ENCODE measurements at places on chromosomes 4 and X.

- DNase-seq: peak; percentile 70
Measured at GRCh38 chr4:17511950-17512795, at the start of gene QDPR. TSS of gene QDPR (minus strand) at chr4:17512090. CDS start at chr4:17512054, 36 bp downstream.

DNA sequence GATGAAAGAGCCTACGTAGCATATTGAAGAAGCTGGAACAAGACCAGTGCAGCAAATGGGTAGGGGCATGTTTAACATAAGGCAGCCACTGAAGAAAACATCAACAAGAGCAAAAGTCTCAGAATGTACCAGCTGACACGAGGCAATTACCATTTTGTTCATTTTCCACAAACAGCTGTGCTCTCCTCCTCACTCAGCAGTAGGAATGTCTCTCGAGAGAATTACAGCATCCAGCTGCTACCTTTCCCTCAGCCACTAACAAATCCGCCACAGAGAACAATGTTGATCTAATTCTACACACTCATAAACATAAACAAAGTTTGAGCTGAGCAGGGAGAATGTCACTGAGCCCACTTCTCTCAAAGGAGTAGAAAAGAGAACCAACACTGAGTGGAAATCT lies 68.0 kb downstream of the OPHN1 start:
- DNase-seq: no peak

DNA sequence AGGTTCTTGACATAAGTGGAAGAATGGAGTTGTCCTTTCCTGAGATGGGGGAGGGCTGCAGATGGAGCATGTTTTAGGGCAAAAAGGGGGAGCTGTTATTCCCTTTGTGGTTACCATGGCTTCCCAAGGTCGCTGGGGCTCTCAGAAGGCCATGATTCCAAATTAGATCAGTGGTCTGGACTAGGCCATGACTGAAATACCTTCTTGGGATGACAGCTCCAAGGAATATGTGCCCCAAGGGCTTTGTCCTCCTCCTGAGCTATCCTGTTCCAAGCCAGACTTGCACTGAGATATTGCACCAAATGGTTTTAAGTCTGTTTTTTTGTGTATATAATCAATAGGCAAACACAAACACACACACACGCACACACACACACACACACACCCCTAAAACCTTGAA lies 3.0 kb upstream of the RBPJ start:
- no peak for DNase-seq

DNA sequence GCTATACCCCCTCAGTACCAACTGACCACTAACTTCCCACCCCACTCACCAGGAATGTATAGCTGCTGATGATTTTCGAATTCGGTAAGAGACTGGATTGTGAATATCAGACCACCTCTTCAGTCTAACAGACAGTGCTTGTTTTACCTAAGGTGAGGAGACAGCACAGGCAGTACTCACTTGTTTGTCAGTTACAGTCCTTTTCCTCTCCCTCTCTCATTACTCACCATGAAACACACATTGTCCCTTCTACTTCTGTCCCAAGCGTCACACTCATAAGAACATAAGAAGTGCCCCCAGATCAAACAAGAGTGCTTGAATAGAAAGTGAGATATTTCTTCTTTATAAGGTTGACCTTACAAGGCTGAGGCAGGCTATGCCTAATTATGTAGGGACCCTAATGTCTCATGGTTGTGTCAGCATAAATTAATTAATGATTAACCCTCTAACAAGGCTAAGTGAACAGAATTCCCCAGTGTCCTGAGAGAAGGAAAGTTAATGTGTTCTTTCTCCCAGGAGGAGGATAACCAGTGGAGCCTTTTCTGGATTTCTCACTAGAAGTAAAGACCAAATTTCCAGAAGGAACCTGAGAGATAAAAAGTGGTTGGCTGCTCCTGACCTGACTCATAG lies 32.2 kb downstream of the ZCCHC12 start:
- DNase-seq: no peak

DNA sequence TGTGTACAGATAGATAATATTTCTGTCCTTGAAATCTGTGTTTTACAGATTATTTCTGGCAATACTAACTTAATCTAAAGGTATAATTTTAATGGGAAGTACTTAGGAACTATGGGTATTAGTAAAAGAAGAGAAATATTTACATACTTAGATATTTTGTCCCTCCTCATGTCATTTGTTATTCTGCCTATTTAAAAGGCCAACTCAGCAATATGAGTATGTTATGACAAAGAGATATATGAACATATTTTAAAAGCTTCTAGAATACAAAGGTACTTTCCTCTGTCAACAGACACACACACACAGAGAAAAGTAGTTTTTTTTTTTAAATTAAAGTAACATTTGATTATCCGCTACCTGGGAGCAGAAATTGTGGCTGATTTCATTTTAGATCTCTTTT lies 7.9 kb downstream of the SLC7A11 start:
- no peak for DNase-seq

Data from CD4-positive, alpha-beta T cell treated with Interleukin-17A for 1 hour (primary cell).